ENCODE measurements at places on chromosomes 7 and 10.

GRCh38 chr10:14325325-14325955 lies 5.3 kb downstream of the FRMD4A start:
- no peak for DNase-seq

- DNase-seq = no peak
Measured at GRCh38 chr7:23544913-23545354, 13.2 kb upstream of the TRA2A start.

- no peak for DNase-seq
Measured at GRCh38 chr7:132541656-132542055, 34.6 kb downstream of the PLXNA4 start.

DNA sequence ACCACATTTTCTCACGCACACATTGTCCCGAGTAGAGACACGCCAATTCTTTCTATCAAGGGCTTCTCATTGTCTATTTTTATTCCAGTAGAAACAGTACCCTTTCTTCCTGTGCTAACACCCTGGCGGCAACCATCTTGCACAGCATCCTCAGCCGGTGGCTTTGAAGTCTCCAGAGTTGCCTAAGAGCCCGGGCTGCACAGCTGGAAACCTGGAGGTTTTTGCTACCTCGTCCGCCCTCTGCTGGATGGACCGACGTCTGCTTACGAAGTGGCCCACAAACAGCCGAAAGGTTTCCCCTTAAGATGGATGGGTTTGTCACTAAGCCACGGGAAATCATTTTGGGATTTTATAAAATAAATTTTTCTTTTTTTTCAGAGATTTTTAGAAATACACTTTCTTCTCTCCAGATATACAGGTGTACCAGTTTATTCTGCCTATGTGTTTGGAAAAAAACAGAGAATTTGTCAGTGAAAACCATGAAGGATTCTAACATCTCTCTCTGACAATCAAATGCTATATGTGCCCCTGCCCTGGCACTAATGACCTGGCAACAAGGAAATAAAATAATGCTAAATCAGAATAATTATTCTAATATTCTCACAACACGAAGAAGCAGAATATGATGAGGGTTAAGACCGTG lies 81.8 kb upstream of the FAM204A start:
- peak; percentile 25 for DNase-seq

GRCh38 chr10:23525406-23525805 lies 86.5 kb downstream of the OTUD1 start:
- no peak for DNase-seq

DNA sequence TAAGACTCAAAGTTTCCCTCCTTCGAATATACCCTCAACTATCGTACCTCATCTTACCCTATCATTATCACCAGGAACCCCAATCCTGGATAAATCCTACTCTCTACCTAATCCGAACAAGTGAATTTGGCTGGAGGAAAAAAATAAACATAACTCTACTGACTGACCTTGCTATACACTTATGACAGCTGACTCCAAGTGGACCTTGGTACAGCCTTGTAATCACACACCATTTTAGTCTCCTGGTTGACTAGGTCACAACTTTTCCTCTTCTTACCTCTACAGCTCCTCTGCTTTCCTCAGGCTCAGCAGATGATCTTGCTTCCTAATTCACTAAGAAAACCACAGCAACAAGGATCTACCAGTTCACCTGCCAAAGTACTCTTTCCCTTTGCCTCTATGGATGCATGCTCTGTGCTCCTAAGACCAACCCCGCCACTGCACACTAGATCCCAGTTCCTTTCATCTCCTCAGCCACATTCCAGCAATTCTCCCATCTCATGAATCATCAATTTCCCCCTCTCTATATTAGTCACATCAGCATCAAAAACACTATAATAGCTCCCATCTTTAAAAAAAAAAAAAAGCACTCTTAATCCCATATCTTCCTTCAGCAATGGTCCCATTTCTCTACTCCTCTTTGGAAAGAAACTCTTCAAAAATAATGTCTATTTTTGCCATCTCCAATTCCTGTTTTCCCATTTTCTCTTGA lies 35.5 kb downstream of the COA1 start:
- DNase-seq = no peak

DNA sequence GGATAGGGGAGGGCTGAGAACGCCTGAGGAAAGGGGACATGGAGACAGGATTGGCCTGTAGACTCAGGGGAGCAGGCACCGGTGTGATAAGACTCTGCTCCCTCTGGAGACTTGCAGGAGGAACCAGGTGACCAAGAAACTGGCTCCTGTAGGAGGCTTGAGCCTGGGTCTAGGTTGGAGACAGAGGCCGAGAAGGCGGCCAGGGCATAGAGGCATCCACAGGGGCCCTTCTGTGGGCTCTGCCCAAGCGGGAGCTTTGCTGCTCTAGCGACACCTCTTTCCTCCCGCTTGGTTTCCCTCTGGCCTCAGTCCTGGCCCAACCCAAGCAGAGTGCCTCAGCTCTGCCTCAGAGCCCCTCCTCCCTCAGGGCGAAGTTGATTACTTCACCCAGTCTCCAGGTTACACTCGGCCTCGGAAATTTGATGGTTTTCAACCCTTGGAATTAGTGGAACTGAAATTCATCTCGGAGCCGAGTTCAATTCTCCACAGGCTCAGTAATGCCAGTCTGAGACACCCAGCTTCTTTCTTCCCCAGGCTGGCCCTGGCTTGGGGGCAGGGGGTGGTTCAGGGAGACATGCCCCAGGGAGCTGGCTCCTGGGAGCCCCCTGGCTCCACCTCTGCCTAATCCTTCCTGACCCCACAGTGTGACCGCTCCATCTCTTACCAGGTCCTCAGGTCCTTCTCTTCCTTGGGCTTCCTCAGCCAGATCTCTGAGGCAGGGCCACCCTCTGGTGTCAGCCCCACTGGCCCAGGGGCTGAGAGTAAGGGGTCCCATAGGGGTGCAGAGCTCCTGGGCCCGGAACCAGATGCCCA lies 60.4 kb downstream of the PAX2 start:
- no peak for DNase-seq

GRCh38 chr7:121449329-121449728 lies 53.2 kb upstream of the FAM3C start:
- no peak for DNase-seq

DNA sequence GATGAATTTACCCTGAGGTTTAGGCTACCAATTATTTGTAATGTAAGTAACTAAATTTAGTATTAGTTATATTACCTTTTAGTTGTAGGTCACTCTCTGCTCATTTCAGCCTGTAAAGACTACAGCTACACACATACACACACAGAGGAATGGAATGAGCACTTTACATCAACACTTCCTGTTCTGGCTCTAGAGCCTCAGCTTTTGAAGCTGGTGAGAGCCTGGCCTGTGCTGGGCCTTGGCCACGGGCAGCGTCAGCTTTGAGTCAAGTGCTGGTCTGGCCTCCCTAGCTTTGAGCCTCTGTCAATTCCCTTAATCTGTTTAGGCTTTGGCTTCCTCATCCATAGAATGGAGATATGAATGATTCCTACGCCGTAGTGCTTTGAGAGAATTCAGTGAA lies 141.7 kb downstream of the EGFR start:
- no peak for DNase-seq

- no peak for DNase-seq
Measured at GRCh38 chr10:16987976-16988610, 141.5 kb downstream of the CUBN start.

GRCh38 chr7:45055016-45055415 lies 33.8 kb downstream of the NACAD start:
- DNase-seq = no peak

DNA sequence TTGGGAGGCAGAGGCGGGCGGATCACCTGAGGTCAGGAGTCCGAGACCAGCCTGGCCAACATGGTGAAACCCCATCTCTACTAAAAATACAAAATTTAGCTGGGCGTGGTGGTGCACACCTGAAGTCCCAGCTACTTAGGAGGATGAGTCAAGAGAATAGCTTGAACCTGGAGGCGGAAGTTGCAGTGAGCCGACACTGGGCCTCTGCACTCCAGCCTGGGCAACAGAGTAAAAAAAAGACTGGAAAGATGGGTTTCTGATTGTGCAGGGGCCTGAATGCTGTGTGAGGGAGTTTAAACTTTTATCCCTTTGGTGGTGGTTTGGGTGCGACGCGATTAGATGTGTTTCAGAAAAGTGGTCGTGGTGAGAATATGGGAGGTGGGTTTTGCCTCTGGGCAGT lies 1.8 kb downstream of the CHST12 start:
- no peak for DNase-seq

DNA sequence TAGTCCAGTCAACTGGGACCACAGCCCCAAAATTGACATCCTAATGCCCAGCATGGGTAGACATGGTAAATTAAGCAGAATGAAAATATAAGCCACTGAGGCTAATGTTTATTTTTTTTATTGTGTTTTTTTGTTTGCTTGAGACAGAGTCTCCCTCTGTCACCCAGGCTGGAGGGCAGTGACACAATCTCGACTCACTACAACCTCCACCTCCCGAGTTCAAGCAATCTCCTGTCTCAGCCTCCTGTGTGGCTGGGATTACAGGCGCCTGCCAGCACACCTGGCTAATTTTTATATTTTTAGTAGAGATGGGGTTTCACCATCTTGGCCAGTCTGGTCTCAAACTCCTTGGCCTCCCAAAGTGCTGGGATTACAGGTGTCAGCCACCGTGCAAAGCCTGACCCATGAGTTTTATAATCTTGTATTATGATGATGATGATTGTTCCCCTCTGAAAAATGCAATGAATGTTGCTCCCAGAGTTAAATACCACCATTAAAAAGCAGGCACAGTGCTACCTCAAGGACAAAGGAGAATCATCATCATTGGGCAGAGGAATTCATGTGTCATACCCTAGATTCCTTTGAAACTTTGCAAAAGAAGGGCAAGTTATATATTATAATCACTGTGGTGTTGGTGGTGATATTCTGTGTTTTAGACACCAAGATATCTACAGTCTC lies 228.0 kb downstream of the PARD3 start:
- DNase-seq = no peak

GRCh38 chr7:55172161-55172560 lies 153.3 kb downstream of the EGFR start:
- DNase-seq = no peak

DNA sequence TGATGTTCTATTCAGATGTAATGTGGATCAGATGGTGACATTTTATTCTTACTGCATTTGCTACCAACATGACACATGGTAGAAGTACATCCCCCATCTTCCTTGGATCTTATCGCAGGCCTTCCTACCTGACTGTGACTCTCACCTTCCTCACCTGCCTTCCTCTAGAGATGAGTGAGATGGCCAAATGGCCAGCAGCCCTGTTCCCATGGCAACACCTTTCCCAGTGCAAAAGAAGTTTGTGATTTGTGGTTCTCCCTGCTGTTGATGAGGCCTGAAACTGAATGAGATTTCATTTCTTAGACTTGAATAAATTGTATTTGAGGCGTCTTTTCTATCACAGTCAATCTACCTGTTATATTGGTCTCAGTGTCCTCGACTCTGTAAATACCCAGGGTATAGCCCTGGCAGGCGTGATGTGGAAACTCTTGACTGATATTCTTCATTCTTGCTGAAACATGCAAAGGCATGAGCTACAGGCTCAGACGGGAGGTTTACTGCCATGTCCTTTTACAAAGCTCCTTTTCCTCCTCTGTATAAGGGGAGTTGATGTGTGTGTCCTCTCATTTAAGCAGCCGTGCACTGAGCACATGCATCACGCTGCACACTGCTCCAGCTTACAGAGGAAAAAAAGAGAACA lies 440.7 kb upstream of the AKR1E2 start:
- DNase-seq = no peak

DNA sequence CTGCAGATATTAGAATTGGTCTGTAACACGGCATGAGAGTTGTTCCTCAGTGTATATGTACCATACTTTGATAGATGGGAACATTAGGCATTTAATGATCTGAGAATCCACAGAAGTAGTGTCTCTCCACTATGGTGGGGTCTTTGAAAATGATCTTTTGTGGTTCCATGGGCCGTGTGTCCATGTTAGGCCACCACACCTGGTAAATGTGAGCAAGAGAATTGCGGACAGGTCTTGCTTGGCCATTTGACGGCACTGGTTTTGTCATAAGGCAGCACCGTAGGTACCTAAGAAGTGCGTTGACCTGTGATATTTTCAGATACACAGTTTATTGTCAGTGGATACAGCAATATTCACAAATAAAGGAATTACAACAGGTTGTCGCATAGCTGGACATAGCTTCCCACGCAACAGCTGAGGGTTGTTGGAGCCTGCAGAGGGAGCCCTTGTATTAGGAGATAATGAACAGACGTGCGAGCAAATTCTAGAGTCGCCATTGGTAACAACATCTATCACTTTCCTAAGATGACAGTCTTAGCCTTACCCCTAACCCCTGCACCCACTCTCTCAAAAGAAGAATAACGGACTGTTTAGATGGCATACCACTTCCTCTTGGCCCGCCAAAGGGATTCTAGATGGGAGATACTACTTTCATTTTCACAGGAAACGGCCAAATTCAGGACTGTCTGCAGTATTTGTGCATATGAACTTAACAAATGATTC lies 111.4 kb downstream of the COL28A1 start:
- DNase-seq = no peak

DNA sequence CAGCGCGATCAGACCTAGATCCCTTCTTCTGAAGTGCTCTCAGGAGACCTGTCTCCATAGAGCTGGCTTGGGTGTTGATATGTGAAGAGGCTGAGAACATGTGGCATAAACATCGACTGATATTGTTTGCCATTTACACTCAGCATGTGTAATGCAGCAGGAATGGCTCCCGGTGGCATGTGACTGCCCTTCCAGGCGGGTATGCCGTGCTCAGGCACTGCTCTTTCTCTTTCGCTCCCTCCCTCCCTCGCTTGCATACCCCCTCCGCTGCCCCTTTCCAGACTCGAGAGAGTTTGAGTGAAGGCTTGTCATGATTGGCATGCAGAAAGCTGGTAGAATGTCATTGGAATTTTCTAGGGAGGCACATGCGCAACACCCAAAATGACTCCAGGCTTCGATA lies 107.3 kb upstream of the PDCD4 start:
- DNase-seq = no peak

DNA sequence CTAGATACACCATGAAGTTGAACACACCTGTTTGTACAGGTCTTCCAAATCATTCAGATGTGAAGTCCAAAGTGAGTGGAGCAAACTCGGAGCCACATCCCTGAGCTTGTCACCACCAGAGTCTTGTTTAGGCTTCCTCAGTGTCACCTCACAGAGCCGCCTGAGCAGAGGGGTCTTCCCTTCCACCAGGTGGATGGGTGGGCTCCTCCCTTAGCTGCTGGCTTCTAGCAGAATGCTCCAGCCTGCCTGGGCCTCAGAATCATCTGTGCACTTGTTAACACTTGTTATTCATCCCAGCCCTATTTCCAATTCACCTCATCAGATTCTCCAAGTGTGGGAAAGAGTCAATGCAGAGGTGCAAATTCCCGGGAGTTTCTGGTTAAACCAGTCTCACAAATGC lies 32.5 kb downstream of the C10orf71 start:
- no peak for DNase-seq

GRCh38 chr10:70920519-70920918 lies 32.2 kb upstream of the PCBD1 start:
- DNase-seq = no peak

Data from stimulated activated CD4-positive, alpha-beta T cell treated with anti-CD3 and anti-CD28 coated beads, Interleukin-1b, Interleukin-23, amount 100 ng/mL, for 1 hour (primary cell).